ENCODE measurements at places on chromosomes 7 and 10.
A peak's percentile ranks its signal among the peaks of the same experiment; 100 is the strongest.

GRCh38 chr7:1559626-1560590 lies 3.9 kb upstream of the TMEM184A start:
- no peak for DNase-seq

DNA sequence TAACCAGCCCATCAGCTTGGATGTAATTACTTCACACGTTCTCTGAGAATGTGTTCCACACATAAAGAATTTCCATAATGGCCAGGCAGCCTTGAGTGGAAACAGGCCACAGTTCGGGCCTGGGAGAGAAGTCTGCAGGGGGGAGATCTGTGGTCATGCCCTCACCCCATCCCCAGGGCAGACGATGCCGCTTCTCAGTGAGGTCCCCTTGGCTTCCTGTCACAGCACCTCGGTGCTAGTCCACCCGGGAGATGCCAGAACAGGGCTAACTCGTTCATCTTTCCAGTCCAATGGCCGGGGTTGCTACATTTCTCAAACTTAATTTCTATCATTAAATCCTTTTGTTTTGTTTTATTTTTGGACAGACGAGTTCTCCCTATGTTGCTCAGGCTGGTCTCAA lies 624.1 kb downstream of the PTPRN2 start:
- DNase-seq: no peak

DNA sequence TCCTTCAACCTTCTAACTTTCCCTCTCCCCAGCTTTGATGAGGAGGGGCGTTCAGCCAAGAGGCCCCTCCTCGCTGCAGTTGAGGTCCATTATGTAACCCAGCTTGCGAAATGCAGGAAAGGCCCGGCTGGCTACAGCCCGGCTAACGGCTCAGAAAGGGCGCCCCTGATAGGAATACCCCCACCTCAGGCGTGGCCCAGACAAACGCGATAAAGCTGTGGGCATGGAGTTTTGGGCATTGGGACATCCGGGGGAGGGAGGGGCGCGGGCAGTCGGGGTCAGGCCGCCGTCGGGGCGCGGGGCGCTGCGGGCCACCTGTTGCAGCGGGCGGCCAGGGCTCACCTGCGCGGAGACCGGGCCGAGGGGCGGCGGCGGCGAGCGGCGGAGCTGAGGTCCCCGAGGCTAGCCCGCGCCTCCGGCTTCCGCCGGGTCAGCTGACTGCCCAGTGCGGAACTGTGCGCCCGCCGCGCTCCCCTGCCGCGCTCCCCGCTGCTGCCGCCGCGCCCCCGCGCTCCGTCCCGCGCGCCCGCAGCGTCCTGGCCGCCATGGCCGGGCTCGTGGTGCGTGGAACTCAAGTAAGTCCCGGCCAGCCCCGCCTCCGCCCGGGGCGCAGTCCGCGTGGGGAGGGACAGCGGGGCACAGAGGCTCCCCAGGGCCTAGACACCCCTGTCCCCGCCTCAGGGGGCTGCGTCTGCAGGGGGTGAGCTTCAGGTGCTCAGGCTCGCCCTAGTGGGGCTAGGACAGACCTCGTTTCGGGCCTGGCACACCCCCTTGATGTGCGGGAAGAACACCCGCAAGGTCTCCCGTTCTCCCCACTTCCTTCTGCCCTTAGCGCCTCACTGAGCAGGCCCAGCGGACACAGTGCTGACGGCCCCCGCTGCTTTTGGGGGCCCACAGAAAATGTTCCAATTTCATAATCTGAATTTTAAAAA lies at the start of gene LRMDA:
Gene LRMDA (plus strand): TSS at position 445 of the 932 bp plus-strand sequence.
- no peak for DNase-seq

DNA sequence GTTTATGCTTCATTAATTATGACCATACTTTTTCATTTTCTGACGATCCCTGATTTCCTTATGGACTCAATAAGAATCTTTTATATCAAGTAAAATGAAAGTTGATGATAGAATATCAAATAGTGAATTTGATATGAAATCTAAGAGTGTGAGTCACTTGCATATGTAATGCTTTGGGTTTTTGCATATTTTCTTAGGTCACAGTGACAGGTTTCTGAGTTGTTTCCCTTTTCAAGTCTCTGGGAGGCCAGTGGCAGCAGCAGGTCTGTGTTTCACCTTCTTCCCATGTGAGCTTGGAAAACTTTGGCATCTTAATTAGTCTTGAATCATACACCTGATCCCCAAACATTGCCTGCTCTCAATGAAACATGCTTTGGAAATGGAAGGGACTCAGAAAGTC lies 34.7 kb upstream of the GJD4 start:
- DNase-seq: no peak

DNA sequence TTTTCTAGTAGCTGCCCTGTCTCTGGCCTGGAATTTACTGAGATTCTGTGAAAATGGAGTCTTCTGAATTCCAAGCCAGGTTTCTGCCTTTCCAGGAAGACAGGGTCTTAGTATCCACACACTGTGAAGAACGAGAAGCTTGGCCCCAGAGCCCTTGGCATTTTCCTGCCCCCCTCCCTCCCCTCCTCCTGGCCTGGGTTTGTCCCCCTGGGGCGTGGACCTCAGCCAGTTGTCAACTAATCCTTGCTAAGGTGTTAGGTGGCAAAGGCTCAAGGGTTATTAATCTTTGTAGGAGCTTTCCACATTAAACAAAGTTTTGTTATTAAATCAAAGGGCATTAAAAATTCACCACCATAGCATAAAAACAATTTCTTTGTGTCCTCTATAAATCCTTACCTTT lies 329.5 kb downstream of the RNLS start:
- DNase-seq: no peak

GRCh38 chr7:155291045-155291530 lies 6.6 kb upstream of the INSIG1 start:
- DNase-seq: no peak

GRCh38 chr10:79239275-79239779 lies 107.9 kb upstream of the PPIF start:
- DNase-seq: no peak

DNA sequence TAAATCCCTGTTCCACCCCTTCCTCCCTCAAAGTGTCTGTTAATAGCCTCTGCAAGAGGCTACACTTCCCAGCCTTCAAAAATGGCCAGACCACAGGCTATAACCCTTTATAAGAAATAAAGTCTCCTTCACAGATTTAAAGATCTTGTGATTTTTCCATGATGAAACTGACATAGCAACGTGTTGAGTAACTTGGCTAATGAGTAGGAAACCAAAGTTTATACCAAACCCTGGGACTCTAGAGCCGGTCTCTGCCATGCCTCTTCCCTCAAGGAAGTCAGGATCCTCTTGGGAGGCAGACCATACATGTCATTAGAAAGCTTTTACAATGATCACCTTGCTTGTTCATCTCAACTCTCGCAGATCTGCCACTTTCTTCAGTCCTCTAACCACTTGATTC lies 44.4 kb downstream of the GRM8 start:
- no peak for DNase-seq

DNA sequence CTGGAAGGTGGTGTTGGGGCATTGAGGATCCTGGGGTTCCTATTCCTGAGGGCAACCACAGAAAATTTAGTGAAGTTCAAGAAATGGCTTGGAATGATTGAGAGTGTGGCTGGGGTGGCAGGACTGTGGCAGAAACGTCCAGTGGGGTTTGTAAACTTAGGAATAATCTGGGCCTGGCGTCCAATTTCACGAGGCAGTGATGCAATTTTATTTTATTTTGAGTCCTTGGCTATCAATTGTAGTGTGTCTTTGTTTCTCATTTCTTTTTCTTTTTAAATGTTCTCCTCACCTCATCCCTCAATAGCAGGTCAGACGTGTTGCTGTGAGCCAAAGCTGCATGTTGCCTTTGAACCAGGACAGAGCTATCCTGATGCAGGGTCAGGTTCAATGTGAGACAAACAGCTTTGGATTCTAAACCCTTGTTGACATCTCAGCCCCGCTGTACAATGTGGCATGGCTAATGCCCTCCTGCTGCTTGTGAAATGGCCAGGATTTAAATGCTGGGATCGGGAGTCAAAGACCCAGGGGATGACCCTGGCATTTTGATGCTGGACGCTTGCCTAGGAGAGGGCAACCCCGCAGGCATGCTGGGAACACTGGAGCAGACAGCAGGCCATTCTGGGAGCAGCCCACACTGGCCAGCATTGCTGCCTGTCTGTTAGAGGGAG lies 64.8 kb downstream of the RBM20 start:
- DNase-seq: no peak

DNA sequence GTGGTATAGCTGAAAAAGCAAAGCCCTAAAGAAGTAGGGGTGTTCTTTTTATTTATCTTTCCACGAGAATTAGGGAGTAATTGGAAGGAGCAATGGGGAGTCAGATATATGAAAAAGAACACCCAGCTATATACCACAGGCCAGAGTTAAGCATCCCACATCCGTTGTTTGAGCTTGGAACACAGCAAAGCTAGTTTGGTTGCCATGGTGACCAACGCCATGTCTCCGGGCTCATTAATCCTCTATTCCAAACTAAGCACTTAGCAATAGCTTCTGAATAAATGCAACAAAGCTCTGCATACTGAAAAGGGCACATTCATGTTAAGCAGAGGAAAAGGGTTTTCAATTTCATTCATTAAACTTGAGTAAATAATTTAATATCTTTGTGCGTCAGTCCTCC lies 23.5 kb downstream of the ASB4 start:
- DNase-seq: peak; percentile 47

DNA sequence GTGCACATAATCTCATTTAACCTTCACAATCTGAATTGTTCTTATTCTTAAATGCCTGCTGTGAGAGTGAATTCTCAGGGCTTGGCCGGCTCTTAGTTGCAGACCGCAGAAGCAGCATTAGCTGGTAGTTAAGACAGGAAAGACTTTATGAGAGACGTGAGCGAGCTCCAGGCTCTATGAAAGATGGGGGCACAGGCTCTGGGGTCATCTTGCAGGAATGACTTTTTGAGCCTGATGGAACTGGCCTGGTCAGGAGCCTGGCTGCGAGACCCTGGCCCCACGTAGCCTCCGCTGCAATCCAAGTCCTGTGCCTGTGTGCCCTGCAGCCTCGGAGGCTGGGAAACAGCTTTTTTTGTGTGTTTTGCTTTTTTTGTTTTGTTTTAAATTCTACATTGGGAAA lies 958.8 kb upstream of the ZNF722 start:
- DNase-seq: no peak

DNA sequence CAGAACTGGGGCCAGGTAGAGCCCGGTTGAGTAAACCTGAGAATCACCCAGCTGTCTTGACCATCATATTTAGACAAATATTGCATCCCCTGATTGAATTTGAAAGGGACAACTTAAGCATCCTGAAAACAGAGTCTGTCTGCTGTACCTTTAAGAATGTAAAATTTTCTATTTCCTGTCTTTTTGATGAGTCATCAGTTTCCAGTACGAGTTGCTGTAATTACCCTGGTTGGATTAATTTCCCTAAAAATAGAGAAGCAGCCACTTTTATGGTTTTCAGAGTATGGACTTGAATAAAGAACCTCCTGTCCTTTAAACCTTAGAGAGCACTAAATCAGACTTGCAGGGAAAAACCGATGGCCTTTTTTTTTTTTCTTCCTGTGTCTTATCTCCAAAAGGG lies 164.6 kb upstream of the SH2B2 start:
- DNase-seq: peak; percentile 29

Data from activated CD4-positive, alpha-beta T cell treated with anti-CD3 and anti-CD28 coated beads, Interleukin-2, Interleukin-4, amounts not matched to agents 100 ng/mL and 50 ng/mL, durations not matched to agents 16 hours and 8 hours (primary cell).